Activated CD4-positive, alpha-beta T cell treated with anti-CD3 and anti-CD28 coated beads for 48 hours (primary cell): ENCODE measurements at places on chromosomes 5 and 9.

DNA sequence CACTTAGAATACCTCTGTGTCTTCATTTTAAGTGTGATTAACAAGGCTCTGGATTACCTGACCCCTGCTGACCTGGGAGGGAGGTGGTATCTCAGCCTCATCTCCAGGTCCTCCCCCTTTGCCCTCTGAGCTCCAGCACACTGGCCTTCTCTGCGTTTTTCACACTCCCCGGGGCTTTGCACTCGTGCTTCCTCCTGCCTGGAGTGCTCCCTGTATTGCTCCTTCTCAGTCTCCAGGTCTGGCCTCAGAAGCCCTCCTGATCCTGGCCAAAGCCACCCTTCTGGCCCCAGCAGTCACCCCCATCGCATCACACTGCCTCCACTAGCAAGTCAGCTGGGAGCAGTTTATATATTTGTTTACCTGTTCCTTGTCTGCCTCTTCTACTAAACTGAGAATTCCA is 13.6 kb upstream of the NEUROG1 start:
- no peak for DNase-seq

DNA sequence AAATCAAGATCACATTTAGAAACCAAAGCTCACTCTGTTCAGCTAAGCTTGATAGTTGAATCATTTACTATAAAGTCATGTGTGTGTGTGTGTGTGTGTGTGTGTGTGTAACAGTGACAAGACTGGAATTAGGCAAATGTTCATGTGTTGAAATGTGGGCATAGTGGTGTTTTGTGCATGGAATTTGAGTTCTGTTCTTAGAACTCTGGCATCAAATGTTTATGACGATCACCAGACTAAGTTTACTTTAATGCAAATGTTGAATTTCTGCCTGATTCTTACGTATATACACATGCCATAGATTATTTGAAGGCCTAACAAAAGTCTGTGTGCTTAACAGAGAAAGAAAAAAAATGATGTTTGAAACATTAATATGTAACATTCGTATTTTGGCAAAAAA is 72.8 kb upstream of the COL5A1 start:
- no peak for DNase-seq

- DNase-seq = peak; percentile 61
Observed at GRCh38 chr5:77645158-77645994, 6.9 kb upstream of the OTP start.

DNA sequence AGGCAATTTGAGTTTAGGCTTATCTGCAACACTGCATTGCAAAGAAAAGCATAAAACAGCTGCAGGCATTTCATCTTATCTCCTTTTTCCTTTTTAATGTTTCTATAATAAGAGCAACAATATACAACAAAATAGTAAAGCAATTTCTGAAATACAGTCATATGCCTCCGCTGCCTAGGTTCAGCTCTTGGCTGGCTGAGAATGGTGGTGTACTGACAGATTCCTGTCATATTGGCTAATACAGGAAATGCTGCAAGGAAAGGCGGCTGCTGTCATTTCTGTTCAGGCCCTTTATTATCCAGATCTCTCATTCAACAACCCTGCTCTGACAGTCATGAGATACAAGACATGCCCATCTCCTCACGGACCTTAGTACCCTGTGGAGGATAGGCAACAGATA is 677.0 kb downstream of the TAF11L14 start:
- no peak for DNase-seq

DNA sequence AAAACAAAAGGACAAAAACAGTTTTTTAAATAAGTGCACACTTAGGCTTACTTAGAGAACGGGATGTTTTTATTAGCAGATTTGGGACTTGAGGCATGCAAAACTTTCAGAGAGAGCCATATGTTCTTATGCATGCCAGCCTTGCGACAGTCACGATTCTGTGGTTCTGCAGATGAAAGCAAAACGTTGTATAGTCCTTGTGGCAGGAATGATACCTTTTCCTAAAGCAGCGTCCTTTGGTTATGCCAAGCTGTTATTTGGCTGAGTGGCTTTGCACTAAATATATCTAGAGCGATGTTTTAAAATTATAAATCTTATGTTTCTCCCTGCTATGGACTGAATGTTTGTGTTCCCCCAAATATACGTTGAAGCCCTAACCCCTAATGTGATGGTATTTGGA is 152.0 kb downstream of the SH3GL2 start:
- DNase-seq = no peak

GRCh38 chr5:172798422-172799215 is 27.6 kb upstream of the DUSP1 start:
- no peak for DNase-seq

GRCh38 chr5:137145721-137146120 is 353.4 kb downstream of the SPOCK1 start:
- no peak for DNase-seq

GRCh38 chr9:83475741-83476140 is 62.5 kb downstream of the FRMD3 start:
- no peak for DNase-seq

DNA sequence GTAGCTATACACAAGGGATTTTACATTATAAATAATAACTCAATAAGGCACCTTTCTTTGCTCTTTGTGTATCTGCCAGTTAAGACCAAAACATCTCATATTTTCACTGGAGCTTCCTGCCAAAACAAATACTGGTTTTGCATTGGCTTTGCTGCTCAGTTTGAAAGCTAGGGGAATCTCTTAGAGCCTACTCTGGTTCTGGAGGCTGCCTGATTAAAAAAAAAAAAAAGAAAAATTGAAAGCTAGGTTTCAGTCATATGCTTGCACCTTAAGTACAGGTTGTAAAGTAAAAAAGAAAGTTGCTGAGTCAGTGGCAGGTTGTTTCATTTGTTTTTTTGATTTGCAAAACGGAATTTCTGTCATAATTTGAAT is 2.3 kb downstream of the DENND4C start:
- no peak for DNase-seq
